ENCODE measurements at places on chromosomes 7 and 10.

GRCh38 chr10:98262571-98262970 is 5.4 kb downstream of the LOXL4 start:
- no peak for DNase-seq

- DNase-seq, result no peak
These were observed 68.1 kb downstream of the SVOPL start for GRCh38 chr7:138632826-138633602.

DNA sequence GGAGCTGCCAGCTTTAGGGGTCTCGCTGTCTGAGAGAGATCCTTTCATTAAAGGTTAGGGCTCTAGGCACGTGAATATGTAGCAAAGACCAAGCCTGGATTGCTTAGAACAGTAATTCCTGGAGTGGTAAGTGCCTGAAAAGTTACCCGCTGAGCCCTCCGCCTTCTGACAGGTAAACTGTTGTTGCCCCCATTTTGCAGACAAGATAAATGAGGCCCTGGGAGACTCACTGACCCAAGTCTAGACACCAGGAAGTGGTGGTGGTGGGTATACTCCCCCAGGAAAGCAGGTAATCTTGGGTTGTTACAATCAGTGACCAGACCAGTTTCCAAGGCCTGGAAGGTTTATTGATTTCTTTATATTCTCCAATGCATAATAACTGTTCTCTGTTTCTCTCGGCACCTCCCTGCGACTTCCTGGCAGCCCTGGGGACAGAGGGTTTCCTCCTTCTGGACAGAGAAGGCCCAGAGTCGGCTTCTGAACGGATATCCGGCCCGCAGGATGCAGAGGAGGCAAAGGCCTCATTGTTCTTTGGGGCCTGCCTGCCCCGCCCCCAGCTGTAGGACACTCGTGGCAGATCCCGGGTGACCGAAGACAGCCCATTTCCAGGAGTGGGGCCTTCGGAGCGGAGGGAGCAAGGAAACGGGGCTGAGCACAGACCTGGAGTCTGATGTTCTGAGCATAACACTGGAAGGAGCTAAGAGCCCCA is 1.3 kb upstream of the GRK5 start:
- DNase-seq, result no peak

DNA sequence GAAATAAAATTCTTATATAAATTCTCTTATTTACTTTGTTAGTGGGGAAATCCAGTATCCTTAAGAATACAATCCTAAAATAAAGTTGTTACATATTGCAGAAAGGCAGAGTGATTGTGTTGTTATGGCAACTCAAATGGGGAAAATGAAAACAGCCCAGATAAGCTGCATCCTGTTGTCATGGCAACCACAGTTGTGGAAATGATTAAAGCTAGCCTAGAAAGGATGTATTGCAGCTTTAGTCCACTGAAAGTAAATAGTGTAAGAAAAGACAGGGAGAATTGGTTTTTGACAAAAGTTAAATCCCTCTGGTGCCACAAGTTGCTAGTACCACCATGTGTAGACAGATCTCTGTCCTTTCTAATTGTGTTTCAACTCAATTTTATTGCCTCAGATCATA is 43.2 kb downstream of the BTRC start:
- DNase-seq, result no peak

GRCh38 chr10:44017483-44018145 is 367.3 kb downstream of the CXCL12 start:
- DNase-seq, result no peak

GRCh38 chr10:67115972-67116371 is 190.1 kb downstream of the LRRTM3 start:
- DNase-seq, result no peak

DNA sequence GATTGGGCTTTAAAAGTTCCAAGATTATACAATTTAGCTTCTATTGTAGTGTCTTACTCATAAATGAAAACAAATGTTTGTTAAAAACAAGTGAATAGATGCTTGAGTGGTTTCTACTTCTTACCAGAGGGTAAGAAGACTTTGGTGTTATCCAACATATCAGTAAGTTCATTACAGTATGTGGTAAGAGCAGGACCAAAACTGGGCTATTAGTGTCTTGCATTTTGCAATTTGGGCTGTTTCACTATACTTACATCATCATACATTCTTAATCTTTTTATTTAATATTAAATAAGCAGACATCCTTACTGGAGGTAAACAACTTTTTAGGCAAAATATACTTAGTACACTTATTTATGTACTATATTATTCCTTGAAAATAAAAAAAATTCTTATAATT is 248.4 kb upstream of the HGF start:
- no peak for DNase-seq

- DNase-seq, result no peak
These were observed 10.2 kb downstream of the TSPAN15 start for GRCh38 chr10:69461243-69462025.

DNA sequence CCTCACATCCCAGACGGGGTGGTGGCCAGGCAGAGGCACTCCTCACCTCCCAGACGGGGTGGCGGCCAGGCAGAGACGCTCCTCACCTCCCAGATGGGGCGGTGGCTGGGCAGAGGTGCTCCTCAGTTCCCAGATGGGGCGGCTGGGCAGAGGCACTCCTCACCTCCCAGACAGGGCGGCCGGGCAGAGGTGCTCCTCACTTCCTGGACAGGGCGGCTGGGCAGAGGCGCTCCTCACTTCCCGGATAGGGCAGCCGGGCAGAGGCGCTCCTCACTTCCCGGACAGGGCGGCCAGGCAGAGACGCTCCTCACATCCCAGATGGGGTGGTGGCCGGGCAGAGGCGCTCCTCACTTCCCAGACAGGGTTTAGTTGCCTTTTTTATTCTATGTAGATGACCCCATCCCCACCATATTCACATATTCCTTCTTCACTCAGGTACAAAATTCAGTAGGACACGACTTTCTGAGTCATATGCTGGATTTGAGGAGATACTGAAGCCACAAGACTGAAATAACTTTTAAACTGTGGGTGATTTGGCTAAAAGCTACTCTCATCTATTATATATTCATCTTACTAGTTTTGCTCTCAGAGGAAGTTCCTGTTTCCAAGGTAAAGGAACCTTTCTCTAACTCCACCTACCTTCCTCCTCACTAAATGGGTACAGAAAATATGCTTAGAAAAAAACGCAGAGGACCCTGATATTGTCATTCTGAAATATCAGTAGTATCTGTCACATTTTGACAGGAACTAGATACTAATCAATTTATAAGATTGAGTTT is 54.4 kb downstream of the ENTPD1 start:
- no peak for DNase-seq

- no peak for DNase-seq
These were observed 25.5 kb downstream of the SNX10 start for GRCh38 chr7:26317211-26317610.

GRCh38 chr7:44587843-44588711 is 6.0 kb upstream of the TMED4 start:
- no peak for DNase-seq

DNA sequence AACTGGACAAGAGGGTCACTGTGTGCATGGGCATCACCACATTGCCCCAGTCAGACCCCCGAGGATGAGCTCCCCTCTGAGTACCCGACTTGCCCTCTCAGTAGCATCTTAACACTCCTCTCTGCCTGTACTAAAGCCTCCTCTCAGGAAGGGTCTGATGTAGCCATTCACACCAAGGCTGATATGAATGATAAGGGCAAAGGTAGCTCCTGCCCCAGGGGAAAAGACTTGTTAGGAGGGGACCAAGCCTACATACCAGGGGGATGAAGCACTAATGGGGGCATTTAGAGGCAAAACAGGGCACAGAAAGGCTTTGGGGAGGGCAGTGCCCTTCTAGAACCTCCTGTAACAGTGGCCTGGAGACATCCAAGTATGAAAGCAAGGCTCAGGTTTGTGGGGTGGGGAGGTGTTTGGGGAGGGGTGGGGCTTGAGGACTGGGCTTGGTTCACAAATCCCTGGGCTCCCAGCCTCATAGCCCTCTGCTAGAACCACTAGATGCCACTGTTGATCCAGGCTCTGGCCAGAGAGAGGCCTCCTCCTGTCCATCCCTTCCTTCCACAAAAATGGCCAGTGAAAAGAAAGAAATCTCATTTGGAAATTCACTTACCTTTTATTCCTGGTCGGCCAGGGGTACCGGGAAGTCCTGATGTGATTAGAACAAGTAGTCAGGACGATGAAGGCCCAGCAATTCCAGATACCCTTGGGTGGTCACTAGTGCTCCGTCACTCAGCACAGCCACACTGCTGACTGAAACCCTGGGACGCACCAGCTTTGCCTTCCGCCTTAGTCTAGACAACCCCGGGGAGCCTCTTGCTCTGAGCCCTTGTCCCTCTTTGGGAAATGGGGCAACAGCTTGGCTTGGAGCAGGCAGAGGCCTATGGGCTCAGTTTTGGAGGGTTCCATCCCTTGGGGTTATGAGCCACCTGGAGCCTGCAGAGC is 40.3 kb downstream of the COL17A1 start:
- DNase-seq, result no peak

DNA sequence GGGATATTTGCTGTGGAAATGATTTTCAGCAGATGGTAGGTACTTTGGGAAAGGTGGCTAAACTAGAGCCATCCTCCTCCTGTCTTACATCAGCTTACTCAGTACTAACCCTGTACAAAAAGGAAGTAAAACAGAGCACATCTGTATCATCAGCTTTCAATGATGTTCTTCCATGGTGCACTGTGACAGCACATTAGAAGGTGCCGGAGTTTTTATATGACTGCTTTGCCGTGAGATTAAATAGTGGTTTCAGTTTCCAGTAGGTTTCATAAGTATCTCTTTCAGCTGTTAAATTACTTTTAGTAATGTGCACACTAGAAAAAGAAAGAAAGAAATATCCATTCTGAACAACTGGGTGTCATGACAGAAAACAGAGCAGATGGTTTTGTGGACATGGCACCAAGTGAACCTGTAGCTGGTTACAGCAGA is 86.5 kb downstream of the ARID5B start:
- no peak for DNase-seq

DNA sequence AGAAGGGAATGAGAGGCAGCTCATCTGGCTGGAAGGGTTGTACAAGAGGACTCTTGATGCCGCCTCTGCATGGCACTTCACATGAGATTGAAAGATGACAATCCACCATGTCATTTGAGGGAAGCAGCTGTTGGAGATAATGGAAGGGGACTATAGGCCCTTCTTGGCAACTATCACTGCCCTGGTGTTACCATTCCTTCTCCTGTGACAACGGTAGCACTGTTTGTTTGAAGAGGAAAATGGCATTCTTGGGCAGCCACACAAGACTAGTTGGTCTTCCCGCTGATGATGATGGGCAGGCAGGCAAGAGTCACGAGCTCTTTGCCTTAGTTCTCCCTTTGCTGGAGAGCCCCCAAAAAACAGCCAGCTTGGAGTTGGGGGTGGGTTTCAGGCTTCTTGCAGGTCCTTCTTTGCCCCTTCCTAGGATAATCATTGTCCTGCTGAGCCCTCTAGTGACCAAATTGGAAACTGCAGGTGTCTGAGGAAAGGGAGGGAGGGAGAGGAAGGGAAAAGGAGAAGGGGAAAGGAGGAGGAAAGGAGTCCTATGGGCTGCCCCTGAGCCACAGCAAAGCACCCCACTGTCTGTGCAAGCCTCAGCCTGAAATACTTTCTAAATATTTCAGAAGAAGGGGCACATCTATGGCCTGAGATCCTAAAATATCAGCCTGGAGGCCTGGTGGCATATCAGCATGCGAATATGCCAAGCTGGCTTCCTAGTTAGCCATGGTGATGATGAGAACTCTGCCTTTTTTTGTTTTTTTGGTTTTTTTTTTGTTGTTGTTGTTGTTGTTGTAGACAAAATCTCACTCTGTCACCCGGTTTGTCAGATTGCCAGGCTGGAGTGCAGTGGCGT is 165.6 kb upstream of the KMT2E start:
- no peak for DNase-seq

DNA sequence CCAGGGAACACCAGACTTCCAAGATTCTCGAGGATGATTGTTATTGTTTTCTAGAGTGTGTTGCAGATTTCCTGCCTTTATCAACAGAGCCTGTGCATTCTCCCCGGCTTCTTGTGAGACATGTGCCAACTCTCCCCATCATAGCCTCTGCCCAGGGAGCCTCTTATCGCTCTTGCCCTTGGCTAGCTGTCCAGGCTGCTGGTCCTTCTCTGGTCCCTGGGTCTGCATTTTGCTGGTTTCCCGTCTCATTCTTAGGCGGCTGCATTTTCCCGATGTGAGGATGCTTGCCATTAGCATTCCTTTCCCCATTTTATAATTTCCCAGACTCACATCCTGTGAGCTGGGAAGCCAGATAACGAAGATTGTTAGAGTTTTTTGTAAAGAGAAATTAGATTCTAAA is 15.2 kb downstream of the SLC13A4 start:
- no peak for DNase-seq

DNA sequence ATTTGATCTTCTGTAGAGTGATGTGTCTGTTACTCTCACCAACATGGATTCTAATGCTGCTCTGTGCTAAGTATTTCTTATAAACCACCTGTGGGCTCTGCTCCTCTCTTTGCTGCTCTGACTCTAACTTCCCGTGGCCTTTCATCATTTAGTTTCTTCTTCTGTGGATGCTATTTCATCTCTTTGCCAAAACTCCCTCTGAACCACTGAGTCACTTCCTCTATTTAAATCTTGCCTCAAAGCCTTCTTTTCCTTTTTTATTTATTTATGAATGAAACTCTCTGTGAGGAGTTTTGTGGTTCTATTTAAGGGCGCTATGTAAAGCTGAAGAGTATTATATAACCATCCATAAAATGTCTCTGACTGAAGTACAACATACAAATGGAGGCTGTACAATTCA is 538.5 kb downstream of the SUGCT start:
- DNase-seq, result no peak

DNA sequence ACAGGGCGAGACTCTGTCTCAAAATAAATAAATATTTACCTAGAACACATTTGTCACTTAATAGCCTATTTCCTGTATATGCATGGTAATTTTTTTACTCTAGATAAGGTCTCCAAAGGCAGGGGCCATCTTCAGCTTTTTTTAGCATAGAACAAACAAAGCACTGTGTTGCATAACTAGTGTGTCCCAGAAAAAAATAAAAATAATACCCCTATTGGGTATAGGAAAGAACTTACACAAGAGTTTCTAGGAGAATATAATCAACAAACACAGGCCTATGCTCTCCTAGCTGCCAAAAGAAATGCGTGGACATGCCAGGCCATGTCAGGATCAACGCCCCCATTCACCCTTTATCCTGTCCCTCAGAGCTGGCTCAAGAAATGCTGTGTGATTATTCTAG is 103.6 kb downstream of the PARD3 start:
- no peak for DNase-seq

DNA sequence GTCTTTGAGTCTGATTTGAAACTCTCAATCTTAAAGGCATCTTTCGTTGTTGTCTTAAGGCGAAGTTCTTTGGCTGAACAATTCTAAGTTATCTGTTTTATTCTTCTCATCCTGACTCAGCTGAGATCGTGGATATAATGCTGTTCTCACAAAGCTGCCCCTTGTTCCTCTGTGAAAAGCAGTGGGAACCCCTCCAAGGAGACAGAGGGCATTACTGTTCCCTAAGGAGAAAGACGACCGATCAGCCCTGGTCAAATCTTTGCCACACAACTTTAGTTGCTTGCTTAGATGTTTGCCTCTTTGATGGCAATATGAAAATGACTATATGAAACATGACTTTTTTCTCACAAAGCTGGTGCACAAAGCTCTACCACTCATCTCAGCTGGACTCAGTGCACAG is 1016.7 kb downstream of the REEP3 start:
- no peak for DNase-seq

GRCh38 chr10:86899670-86900276 is 57.6 kb downstream of the MMRN2 start:
- DNase-seq, result no peak

All from esophagus squamous epithelium (tissue), 5 donors.